ENCODE measurements at places on chromosomes 3 and 15.

- DNase-seq = no peak
These were observed 244.9 kb downstream of the FAM43A start for GRCh38 chr3:194930377-194931204.

GRCh38 chr15:99137877-99138276 is 33.0 kb downstream of the SYNM start:
- no peak for DNase-seq

- DNase-seq = no peak
These were observed 8.1 kb downstream of the MRPL3 start for GRCh38 chr3:131494706-131495105.

- DNase-seq = no peak
These were observed 28.9 kb upstream of the MITF start for GRCh38 chr3:69710153-69710977.

DNA sequence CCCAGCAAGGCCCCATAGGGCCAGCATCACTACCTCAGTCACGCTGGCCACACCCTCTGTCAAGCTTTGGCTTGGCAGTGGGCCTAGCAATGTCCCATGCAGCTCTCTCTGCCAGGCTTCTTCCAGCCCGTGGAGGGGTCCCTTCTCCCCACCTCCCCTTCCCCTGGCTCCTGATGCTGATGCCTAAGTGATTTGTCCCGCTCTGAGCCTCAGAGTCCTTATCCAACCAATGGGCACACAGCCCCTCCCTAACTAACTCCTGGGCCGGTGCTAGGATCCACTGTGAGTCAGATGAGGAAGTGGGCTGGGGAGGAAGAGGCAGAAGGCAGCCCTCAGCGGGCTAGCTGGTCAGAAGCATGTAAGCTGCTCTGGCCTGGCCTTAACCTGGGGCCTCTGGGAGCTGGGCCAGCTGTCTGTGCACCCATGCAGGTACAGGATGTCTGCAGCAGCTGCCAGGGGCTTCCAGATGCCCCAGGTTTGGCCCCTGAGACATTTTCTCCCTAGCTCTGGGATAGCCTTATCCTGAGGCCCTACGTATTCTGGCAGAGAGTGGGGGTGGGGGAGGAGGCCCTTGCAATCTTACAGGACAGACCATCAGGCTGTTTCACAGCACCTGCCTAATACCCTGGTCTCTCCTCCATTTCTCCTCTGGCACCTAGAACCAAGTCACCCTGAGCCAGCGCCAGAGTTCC is 740 bp upstream of the ZBTB47 start:
- DNase-seq = peak; percentile 56

DNA sequence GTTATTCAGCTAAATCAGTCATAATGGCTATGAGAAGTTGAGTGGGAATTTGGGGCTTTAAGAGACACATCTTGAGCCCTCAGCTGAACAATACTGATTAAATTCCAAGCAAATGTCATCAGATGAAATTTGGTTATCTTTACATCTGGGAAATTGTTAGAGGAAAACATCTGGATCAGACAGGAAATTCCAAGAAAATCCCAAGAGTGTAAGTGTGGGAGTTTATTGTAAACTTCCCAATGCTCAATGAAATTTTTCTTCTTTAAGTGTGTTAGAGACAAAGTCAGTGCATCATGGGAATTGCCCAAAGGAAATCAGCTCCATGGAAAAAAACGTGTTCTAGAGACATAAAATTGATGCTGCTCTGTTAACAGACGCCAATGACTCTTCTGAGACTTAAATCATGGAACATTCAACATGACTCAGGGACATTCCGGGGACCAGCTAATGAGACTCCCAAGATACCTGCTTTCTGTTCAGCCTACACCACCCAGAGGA is 19.8 kb upstream of the DCLK3 start:
- DNase-seq = no peak

DNA sequence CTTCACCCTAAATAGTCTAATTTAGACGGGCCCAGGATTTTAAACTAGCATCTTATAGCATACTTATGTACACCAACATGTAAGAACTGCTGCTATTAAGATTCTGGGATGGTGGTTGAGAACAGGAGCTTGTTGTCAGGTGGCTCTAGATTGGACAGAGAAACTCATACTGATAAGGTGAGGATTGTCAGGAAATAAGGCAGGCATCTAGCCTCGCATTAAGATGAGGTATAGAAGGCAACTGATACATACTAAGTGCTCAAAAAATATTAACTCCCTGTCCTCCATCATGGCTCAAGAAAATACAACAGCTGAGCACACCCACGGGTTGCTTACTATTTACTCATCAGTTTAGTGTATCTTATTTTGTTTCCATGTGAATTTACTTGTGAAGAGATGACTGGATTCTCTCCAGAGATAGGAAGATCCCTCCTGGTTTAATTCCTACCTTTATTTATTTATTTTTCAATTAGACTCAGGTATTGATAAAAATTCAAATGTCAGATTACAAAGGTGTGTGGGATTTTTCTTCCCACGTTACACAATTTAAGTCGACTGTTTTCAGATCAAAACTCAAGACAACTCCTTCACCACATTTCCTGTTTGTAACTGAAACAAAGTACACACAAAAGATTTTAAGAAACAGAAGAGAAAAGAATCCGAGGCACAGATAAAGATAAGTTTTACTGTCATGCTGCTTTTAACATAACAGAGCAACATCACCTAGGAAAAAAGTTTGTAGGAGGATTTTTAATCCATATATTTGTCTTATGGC is at the start of gene TRAT1:
Gene TRAT1 (plus strand): TSS at position 664 of the 775 bp plus-strand sequence. CDS start 142 bp downstream, outside the sequence.
- no peak for DNase-seq

- no peak for DNase-seq
These were observed 50.8 kb downstream of the RAB11A start for GRCh38 chr15:65920121-65920520.

DNA sequence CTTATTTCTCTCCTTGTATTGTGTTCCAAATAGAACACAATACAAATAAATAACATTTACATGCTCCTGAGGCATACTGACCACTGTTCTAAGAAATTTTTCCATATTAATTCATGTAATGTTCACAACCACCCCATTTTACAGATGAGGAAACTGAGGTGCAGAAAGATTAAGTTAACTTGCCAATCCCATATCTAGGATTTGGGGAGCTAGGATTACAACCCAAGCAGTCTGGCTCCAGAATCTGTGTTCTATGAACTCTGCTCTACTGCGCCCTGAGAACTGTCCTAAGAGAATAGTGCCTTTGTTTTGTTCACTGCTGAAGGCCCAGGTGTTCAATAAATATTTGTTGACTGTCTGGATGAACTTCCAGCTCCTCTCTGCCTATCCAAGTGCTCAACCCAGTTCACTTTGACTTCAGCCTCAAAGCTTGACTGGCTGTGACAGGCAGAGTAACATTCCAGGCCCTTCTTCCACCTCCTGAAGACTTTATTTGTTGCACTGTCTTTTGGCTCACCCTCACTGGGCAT is 3.1 kb downstream of the NEK10 start:
- DNase-seq = no peak

DNA sequence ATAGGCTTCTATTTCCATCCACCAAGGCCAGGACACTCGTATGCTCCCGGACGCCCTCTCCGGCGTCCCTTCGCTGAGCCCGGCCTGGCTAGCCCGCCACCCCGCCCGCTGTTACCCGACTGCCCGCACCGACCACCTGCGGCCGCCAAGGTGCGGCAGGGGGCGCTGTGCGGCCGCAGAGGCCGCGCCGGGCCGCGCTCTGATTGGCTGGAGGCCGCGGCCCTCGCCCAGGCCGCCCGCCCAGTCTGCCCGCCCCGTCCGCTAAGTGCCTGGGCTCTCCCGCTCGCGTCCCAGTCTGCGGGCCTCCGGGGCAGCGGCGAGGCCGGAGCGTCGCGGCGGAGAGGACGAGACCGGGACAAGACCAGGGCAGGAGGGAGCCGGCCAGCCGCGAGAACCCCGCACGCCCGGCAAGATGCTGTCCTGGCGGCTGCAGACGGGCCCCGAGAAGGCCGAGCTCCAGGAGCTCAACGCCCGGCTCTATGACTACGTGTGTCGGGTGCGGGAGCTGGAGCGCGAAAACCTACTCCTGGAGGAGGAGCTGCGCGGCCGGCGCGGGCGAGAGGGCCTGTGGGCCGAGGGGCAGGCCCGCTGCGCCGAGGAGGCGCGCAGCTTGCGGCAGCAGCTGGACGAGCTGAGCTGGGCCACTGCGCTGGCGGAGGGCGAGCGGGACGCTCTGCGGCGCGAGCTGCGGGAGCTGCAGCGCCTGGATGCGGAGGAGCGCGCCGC is at the start of gene SYNM:
Gene SYNM (plus strand): TSS at position 293 of the 726 bp plus-strand sequence. CDS start 120 bp downstream, at position 413.
- DNase-seq = no peak

- no peak for DNase-seq
These were observed 210.8 kb upstream of the NR2E3 start for GRCh38 chr15:71599418-71600151.

- DNase-seq = no peak
These were observed 19.3 kb upstream of the CCNDBP1 start for GRCh38 chr15:43165801-43166325.

- DNase-seq = no peak
These were observed 17.8 kb downstream of the EDEM1 start for GRCh38 chr3:5205165-5205941.

DNA sequence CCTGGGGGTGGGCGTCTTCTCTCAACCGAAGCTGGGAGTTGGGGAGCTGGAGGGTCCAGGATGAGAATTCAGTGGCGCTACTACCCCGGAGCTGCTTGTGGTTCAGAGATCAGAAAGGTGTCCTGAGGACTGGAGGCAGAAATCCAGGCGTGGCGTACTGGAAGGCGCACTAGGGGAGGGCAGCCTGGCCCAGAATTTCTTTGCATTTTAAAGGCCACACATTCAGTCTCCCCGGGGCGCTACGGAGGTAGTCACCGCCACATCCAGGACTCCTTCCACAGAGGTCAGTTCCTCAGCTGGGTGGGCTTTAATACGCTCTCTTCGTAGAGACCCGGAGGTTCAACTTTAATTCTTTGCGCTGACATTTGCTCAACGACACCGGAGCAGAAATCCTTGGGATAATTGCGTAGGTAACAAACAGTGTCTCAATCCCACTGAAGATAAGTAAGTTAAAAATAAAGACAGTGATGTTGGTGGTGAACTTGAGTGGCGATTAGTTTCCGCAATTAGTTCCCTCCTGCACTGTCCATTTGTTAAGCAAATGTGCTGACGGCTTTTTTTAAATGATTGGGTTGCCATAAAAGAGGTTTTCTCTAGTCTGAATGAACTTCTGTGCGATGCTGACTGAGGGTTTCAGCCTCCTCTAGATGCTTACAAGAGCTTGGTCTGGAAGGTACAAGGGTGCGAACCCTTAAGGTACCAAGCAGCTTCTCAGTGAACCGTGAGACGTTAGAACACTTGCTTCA is 535 bp downstream of the MCTP2 start:
- peak; percentile 31 for DNase-seq

DNA sequence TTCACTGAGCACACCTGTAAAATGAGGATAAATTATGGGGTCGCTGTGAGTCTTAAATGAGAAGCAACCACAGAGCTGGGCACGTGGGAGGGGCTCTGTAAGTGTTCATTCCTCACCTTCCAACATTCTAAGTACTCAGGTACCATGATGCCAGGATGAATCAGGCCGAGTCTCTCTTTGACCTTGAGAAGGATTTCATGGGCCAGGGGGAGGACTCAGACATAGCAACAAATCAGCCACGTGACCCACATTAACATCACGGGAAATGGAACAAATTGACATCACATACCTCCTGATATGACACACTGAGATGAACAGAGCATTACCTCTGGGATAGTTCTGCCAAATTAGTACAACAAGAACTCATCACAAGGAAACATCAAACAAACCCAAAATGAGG is 35.2 kb upstream of the USP3 start:
- no peak for DNase-seq

DNA sequence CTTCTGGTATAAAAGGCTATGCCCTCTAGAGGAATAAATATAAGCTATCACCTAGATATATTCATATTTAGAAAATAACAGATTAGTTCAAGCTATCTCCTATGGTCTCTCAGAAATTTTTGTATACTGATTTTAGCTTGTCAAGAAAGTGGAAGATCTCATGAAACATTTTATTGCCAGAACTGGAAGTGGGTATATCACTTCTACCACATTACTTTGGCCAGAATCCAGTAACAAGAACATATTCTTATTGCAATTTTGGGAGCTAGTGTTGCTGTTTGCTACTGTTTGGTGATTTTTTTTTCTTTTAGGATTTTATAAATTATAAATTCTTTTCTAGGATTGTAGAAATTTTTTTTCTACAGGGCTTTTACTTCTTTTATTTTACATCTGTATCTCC is 14.2 kb upstream of the DIPK2A start:
- no peak for DNase-seq

GRCh38 chr15:29685156-29686078 is 136.9 kb downstream of the TJP1 start:
- DNase-seq = no peak

GRCh38 chr3:8555113-8555661 is 53.6 kb downstream of the LMCD1 start:
- DNase-seq = no peak

DNA sequence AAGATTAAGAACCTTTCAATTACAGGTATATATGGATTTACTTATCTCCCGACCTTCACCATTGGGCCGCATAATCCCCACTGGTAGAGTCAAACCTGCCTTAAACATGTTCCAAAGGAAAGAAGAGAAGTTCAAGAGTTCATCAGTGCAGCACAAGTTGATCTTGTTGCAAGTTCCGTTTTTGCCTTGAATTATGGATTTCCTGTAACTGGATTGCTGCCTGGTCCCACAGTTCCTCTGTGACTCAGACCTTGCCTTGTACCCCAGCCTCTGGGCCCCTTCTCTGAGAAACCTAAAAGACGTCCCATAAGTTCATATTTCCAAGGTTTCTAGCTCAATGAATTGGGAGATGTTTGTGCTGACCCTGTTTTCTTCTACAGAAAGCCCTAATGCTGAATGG is 112.5 kb upstream of the THBS1 start:
- peak; percentile 69 for DNase-seq

- no peak for DNase-seq
These were observed 15.4 kb downstream of the PLXNA1 start for GRCh38 chr3:126998320-126998719.

DNA sequence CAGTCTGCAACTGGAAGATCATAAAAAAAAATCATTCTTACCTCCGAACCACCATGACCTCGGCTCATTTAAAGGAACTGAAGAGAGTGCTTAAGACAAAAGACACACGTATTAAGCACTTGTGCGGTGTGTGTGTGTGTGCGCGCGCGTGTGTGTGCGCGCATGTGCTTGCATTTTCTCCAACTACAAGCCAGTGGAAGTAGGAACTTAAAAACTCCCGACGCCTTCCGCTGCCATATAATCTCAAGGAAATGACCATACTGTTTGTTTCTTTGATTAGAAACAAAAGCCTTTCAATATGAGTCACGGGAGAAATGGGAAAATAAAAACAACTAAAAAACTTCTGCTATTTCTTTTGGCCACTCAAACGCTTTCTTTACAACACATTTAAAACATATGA is 32.4 kb downstream of the FRMD4B start:
- peak; percentile 54 for DNase-seq

- DNase-seq = no peak
These were observed 93.3 kb upstream of the TRIM42 start for GRCh38 chr3:140584549-140584948.

- peak; percentile 87 for DNase-seq
These were observed 306.5 kb downstream of the RPLP1 start for GRCh38 chr15:69758810-69759790.

DNA sequence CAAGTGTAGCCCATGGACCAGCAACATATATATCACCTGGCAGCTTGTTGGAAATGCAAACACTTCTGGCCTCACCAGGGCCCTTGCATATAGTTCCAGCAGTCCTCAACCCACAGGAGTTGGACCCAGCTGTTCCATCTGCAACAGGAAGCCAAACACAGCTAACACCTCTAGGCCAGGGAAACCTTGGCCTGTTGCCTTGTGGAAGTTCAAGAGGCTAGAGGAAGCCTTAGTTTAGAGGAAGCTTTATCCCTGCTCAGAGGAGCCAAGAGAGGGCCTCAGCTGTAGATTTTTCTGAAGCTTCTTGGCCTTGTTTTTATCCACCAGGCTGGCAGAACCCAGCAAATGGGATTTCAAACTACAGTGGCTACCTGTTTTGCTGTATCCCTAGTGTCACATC is 11.4 kb downstream of the FHIT start:
- DNase-seq = no peak
